ENCODE measurements at places on chromosomes 6 and 20.

- no peak for DNase-seq
Observed at GRCh38 chr6:111723412-111723970, 117.8 kb upstream of the TRAF3IP2 start.

DNA sequence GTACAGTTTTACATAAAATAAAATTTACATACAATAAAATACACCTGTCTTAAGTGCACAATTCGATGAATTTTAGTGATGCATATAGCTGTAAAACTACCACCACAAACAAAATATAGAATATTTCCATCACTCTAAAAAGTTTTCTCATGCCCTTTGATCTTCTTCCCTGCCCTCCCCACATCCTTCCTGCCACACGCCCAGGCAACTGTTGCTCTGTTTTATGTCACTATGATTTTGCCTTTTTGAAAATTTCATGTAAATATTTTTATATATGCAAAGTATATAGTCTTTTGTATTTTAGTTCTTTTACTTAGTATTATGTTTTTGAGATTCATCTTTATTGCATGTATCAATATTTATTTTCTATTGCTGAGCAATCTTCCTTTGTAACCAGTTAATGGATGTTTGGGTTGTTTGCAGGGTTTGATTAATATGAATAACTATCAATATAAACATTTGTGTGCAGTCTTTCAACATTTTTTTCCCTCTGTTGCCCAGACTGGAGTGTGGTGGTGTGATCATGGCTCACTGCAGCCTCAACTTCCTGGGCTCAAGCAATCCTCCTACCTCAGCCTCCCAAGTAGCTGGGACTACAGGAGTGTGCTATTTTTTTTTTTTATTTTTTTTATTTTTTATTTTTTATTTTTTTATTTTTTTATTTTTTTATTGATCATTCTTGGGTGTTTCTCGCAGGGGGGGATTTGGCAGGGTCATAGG is 23.8 kb upstream of the SAMHD1 start:
- DNase-seq: peak; percentile 67

DNA sequence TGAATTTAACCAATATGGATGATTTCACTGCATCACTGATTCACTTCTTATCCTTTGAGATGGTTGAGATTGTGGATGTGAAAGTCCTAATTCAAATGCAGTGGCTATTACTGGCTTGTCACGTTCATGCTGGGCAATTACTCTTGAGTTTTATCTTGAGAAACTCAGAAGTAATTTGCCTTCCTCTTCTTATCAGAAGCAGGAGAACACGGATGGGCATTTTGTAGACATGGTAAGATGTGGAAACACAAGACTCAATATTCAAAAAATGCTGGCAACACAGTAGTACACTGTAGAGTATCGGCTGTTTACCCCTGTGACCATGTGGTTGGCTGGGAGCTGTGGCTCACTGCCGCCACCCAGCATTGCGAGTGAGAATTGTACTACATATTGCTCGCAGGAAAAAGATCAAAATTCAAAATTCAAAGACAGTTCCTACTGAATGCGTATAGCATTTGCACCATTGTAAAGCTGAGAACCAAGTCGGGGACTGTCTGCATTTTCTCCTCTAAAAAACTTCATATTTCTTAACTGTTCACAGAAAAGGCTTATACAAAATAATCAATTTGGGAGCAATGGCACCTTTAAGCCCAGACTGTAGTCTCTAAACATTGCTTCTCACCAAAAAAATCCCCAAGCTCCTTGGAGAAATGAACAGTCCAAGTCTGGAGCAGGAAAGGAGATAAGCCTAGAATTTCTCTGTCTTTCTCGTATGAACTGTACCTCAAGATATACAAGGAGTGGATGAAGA is 61.9 kb upstream of the ELOVL5 start:
- DNase-seq: peak; percentile 35

- DNase-seq: no peak
Observed at GRCh38 chr20:595330-596308, 14.5 kb downstream of the TCF15 start.

- DNase-seq: no peak
Observed at GRCh38 chr6:15400572-15401004, 154.7 kb downstream of the JARID2 start.

DNA sequence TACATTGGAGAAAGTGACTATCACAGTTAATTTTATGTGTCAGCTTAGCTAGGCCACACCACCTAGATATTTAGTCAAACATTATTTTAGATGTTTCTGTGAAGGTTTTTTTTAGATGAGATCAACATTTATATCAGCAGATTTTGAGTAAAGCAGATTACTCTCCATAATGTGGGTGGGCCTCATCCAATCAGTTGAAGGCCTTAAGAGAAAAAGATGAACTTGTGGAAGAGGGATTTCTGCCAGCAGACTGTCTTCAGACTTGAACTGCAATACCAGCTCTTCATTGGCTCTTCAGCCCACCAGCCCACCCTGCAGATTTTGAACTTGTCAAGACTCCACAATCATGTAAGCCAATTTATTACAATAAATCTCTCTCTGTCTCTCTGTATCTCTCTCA is 25.1 kb upstream of the FBXO30 start:
- no peak for DNase-seq

DNA sequence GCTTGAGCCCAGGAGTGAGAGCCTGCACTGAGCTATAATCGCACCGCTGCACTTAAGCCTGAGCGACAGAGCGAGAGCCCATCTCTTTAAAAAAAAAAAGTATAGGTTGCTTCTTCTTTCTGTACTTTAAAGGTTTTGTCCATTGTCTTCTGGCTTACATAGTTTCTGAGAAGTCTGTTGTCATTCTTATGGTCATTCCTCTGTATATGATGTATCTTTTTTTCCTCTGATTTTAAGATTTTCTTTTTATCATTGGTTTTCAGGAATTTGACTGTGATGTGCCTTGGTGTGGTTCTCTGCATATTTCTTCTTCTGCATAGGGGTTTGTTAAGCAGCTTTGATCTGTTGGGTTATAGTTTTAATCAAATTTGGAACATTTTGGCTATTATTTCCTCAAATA is 29.1 kb downstream of the QRSL1 start:
- DNase-seq: no peak

- no peak for DNase-seq
Observed at GRCh38 chr6:142218446-142218845, 71.4 kb downstream of the VTA1 start.

GRCh38 chr6:97059473-97059872 is 134.9 kb downstream of the KLHL32 start:
- no peak for DNase-seq

- DNase-seq: no peak
Observed at GRCh38 chr20:57433657-57434389, 42.6 kb downstream of the RBM38 start.

DNA sequence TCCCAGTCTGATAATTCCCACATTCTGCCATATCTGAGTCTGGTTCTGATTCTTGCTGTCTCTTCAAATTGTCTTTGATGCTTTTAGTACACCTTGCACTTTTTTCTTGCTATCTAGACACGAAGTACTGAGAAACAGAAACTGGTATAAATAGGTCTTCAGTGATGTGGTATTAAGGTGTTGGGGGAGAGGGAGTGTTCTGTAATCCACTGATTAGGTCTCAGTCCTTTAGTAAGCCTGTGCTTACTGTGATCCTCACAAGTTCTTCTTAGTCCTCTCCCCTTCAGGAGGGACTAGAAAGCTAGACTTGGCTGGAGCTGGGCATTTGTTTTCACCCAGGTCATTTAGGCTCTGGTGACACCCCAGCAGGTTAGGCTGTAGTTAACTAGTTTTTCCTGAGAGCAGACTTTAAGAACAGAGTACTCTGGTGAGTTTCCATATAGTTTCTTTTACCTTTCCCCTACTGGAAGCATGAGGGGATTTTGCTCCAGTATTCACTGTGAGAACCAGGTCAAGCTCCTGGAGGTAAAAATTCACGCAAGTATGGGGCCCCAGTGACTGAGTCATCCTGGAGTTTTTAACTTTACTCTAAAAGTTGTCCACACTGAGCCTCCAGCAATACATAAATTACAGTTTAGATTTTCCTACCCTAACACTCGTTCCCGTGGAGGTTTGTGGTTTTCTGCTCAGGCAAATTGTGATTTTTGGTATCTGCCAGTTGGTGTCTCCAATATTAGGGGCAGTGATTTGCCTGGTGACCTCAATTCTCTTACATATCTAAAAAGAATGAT is 154.6 kb downstream of the CDKAL1 start:
- DNase-seq: no peak

Measured in T-helper 22 cell (primary cell).